ENCODE measurements at places on chromosomes 4 and X. TPM values are rescaled to one million over a fixed set of nuclear protein-coding genes. Genes with fewer than 3 reads are reported as not detected.

DNA sequence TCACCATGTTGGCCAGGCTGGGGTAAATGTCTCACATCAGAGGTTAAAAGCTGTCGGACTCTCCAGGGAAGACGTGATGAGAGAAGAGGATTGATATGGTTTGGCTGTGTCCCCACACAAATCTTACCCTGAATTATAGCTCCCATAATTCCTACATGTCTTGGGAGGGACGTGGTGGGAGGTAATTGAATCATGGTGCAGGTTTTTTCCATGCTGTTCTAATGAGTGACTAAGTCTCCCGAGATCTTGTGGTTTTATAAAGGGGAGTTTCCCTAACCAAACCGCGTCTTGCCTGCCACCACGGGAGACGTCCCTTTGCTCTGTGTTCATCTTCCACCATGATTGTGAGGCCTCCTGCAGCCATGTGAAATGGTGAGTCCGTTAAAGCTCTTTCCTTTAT lies 64.4 kb downstream of the ASMT start:
- DNase-seq: no peak

The TLR1 gene
- total RNA-seq: 2.0 TPM

DNA sequence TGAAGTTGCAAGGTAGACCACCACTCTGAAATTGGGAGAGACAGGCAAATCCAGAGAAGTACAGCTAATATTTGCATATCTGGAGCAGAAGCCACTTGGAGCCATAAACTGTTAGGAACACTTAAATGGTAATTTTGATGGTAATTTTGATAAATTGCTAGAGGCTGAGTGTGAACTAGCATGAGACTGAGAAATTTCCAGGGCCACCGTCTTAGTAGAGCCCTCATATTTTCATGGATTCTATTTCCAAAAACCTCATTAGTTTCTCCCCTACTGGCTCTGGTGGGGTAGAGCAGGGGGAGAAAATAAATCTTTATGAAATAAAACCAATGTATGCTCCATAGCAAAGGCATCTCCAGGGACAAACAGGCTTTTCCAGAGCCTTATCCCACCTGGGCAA lies 429.4 kb upstream of the DIPK2B start:
- DNase-seq: no peak

The RXFP1 gene
- total RNA-seq: 33.0 TPM

- no peak for DNase-seq
Measured at GRCh38 chr4:589219-589963, 13.3 kb upstream of the TMEM271 start.

GRCh38 chr4:2423695-2424094 lies 4.9 kb downstream of the CFAP99 start:
- no peak for DNase-seq

DNA sequence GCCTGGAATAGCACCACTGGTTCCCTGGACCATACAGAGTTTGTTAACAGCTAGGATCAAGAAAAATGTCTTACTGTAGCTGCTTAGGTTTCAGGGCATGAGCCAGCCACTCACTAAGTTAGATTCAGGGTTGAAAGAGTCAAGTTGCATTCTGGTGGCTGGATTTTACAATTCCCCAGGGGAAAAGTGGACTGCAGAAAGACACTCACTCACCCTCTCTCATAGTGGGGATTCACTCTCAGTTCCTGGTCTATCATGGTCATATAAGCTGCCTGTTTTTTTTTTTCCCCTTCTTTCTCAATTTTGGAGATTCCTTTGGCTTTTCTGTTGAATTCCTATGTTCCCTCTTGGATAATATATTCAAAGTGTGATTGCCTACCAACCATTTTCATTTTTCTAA lies 744.2 kb upstream of the GRIA3 start:
- no peak for DNase-seq

DNA sequence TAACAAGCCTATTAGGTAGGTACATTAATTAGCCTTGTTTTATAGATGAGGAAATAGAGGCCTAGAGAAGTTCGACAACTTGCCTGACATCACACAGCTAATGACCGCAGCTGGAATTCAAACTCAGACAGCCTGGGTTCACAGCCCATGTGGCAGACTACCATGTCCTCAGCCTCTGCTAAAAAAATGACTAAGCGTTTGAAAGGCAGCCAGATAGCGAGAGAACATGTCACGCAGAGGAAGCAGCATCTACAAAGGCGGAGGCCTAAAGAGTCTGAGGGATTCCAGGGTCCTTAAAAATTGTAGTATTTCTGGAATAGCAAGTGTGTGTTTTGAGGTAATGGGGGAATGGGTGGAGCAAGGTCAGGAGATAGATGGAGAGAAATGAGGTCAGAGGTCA lies 33.2 kb upstream of the BMP15 start:
- no peak for DNase-seq

The ETDA gene
- total RNA-seq: not detected

The PROM1 gene
- total RNA-seq: 87.6 TPM

DNA sequence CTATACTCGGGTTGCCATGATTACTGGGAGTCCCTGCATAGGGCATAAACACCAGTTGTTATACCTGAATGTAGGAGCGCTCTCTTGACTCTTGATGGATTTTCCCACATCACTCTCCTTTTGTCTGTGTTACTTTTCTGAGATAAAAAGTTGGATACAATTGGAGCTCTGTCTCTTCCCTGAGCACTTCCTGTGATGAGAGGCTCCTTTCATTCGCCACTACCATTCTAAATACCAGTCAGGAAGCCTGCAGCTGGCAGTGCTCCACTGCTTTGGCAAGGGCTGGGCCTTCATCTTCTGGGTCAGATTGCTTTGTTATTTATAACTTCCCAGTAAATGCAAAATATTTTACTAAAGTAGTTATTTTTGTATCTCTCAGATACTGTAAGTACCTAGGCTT lies 13.9 kb downstream of the TCEANC start:
- DNase-seq: no peak

- DNase-seq: peak; percentile 38
Measured at GRCh38 chr4:123505095-123506010, 108.8 kb downstream of the SPRY1 start.

DNA sequence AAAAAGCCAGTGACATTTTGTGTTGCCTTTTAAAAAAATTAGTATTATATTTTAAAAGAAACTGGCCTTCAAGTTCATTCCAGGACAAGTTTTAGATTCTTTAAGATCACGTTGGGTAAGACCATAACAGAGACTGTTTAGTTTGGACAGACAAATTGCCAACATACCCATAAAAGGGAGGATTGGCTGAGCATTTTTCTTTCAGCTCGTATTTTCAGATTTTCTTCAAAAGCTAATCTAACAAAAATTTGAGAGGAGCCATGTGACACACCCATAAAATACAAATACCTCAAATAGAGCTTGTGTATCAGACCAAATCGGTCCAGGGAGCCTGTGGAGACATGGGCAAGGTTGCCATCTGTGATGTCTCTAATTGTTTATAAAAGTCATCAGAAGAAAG lies 74.6 kb upstream of the C1QTNF7 start:
- DNase-seq: no peak

DNA sequence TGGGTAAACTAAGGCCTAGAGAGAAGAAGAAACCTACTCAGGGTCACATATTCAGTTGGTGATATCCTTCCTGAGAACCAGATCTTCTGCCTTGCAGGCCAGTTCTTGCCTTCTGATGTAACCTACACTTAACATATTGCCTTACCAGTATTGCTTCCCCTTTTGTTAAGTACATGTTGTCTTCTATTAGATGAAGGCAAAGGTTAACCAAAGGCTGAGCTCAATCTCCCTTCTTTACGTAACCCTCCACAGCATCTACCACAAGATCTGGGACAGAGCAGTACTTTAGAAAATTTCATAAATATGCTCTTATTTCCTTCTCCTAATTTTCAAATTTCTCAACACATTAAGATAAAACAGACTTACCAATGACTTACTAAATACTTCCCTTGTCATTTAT lies 474.4 kb downstream of the SH2D1A start:
- DNase-seq: no peak
